ENCODE measurements at places on chromosomes 3 and 15.

- no peak for DNase-seq
Observed at GRCh38 chr15:95202569-95203349, 971.4 kb downstream of the MCTP2 start.

DNA sequence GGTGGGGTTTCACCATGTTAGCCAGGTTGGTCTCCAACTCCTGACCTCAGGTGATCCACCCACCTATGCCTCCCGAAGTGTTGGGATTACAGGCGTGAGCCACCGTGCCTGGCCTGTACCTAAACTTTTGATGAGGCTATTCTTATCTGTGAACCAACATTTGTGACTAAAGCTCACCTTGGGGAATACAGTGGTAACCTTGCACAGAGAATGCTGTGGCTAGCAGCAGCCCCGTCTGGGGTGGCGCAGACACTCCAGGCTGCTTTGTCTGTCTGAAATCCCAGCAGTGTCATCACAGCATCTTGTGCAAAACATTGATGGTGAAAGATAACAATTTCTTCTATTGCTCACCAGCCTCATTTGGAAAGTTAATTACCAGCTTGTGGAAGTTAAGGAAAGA lies 58.9 kb downstream of the CMTM8 start:
- no peak for DNase-seq

- DNase-seq = peak; percentile 33
Observed at GRCh38 chr3:112640276-112640929, 540 bp downstream of the CCDC80 start.

DNA sequence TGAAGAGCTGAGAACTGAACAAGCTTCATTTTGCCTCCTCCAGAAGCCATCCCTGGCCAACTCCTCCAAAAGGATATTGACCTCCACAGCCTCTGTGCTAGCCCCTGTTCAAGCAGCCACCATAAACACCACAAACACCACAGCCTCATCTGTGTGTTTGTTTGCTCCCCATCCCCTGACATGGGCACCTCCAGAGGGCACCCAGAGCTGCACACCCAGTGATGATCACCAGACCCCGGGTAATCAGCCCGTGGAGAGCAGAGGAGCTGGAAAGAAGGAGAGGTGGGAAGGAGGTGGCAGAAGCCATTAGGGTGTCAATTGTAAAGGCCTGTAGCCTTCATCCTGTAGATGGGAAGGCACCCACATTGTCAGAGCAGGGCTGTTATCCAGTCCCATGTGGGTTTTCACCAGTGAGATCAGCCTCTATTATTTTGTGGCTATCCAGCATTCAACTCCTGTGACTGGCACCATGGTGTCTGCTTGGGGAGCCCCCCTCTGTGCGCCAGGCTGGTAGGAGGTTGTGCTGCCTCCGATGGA lies 6.8 kb upstream of the WNT7A start:
- no peak for DNase-seq

- DNase-seq = no peak
Observed at GRCh38 chr15:64133623-64134344, 17.7 kb upstream of the SNX22 start.

GRCh38 chr3:100263583-100263982 lies 2.8 kb downstream of the TBC1D23 start:
- no peak for DNase-seq

DNA sequence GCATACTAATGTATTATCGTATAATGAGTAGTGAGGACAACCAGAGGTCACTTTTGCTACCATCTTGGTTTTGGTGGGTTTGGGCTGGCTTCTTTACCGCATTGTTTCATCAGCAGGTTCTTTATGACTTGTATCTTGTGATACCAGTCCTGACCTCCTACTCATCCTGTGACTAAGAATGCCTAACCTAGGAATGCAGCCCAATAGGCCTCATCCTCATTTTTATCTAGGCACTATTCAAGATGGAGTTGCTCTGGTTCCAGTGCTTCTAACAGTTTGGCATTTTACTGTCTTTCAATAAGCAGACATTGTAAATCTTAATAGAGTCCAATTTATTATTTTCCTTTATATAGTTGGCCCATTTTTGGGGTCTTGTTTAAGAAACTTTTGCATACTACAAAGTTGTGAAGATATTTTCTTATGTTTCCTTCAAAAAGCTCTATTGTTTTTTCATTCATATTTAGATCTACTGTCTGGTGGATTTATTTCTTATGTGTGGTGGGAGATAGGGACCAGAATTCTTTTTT lies 60.8 kb upstream of the RNU6-1 start:
- no peak for DNase-seq

GRCh38 chr15:49421991-49422390 lies 1.1 kb upstream of the FGF7 start:
- peak; percentile 68 for DNase-seq

GRCh38 chr3:37197810-37198371 lies 23.5 kb upstream of the LRRFIP2 start:
- no peak for DNase-seq

- no peak for DNase-seq
Observed at GRCh38 chr3:169026543-169027182, 636.8 kb downstream of the MECOM start.

DNA sequence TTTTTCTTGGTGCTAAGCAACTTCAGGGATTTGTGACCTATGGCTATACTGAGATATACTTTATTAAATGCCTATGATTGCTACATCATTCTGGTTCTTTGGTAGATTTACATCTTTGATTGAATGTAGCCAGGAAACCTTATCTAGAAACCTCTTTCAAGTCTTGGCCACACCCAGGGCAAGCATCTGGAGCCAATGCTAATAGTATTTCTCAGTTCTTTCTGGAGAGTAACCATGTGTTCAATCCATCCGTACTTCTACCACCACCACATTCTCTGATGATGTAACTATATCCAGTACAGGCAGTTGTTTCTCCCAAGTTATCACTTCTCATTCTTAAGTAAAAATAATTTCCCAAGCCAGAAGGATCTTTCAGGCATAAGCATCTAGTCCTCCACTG lies 69.0 kb downstream of the NME9 start:
- no peak for DNase-seq

GRCh38 chr15:39128746-39129145 lies 452.1 kb upstream of the THBS1 start:
- no peak for DNase-seq

DNA sequence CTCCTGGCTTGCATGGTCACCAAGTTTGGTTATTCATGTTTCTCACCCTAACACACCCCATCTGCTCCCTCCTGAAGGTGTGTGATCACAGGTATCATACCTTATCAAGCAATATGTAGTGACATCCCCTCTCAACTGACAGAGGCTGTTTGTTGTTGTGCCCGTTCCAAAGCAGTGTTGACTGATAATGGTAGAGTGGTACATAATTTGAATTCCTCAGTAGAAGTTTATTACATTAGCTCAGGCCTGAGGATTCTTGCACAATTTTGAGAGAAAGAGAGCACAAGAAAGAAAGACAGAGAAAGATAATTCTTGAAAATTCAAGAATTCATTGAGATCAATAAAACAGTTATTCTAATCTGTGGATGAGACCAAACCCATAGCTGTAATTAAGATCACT lies 69.1 kb upstream of the SATB1 start:
- no peak for DNase-seq

- DNase-seq = no peak
Observed at GRCh38 chr3:74603292-74603691, 11.2 kb downstream of the CNTN3 start.

GRCh38 chr15:42024303-42024702 lies 3.5 kb upstream of the PLA2G4E start:
- DNase-seq = no peak

GRCh38 chr15:81362790-81363189 lies 11.2 kb downstream of the TMC3 start:
- DNase-seq = no peak

- DNase-seq = no peak
Observed at GRCh38 chr3:151612115-151612514, 121.6 kb upstream of the AADACL2 start.

Data from ovary (tissue), 10 donors.